Progenitor cell of endocrine pancreas (in vitro differentiated cells): ENCODE measurements at places on chromosomes 13 and 19. TPM values are rescaled to one million over a fixed set of nuclear protein-coding genes. Genes with fewer than 3 reads are reported as not detected.

- no peaks in the 10 kb centered on the region for H3K27me3 ChIP-seq
- peaks cover 6% of the 10 kb centered on the region for H3K36me3 ChIP-seq
- H3K4me1 ChIP-seq, result peaks cover 31% of the 10 kb centered on the region
- no peak overlapping the region for H3K4me3 ChIP-seq
These were observed 9.0 kb downstream of the RHPN2 start for GRCh38 chr19:33055718-33056117.

The CYP4F2 gene
- total RNA-seq, result not detected in 2 replicates

- peak; percentile 25 for DNase-seq
- no peaks in the 10 kb centered on the region for H3K36me3 ChIP-seq
- no peak overlapping the region for H3K4me3 ChIP-seq
- peaks cover 10% of the 10 kb centered on the region for H3K27me3 ChIP-seq
- peaks cover 11% of the 10 kb centered on the region for H3K4me1 ChIP-seq
These were observed 2.0 kb upstream of the KLF12 start for GRCh38 chr13:74136084-74136658.

The VMAC gene
- total RNA-seq, result 13.9 and 15.2 TPM in 2 replicates
